Body of pancreas (tissue), 4 donors: ENCODE measurements at places on chromosomes 11 and 22. TPM values are rescaled to one million over a fixed set of nuclear protein-coding genes. Genes with fewer than 3 reads are reported as not detected.

GRCh38 chr11:131822506-131822905 lies 452.1 kb downstream of the NTM start:
- H3K4me3 ChIP-seq: no peak overlapping the region
- H3K27ac ChIP-seq: no peak overlapping the region
- no peaks in the 10 kb centered on the region for H3K27me3 ChIP-seq
- no peak for DNase-seq
- H3K36me3 ChIP-seq: no peaks in the 10 kb centered on the region

GRCh38 chr11:125270711-125271110 lies 106.2 kb downstream of the PKNOX2 start:
- H3K27me3 ChIP-seq: no peaks in the 10 kb centered on the region
- H3K36me3 ChIP-seq: no peaks in the 10 kb centered on the region
- H3K27ac ChIP-seq: no peak overlapping the region
- H3K4me1 ChIP-seq: peaks cover 13% of the 10 kb centered on the region
- DNase-seq: no peak

- DNase-seq: peak; percentile 87
- peak overlapping the region; percentile 74 for H3K27ac ChIP-seq
- H3K4me3 ChIP-seq: peak overlapping the region; percentile 26
- H3K36me3 ChIP-seq: no peaks in the 10 kb centered on the region
- H3K27me3 ChIP-seq: no peaks in the 10 kb centered on the region
Measured at GRCh38 chr11:14380947-14381561, 22.1 kb upstream of the RRAS2 start.

GRCh38 chr11:105448703-105449079 lies 161.2 kb upstream of the GRIA4 start:
- H3K36me3 ChIP-seq: no peaks in the 10 kb centered on the region
- no peak overlapping the region for H3K27ac ChIP-seq
- no peak overlapping the region for H3K4me3 ChIP-seq

GRCh38 chr22:26811647-26811992 lies 154.2 kb downstream of the MIAT start:
- peaks cover 5% of the 10 kb centered on the region for H3K4me1 ChIP-seq
- no peak overlapping the region for H3K4me3 ChIP-seq
- no peaks in the 10 kb centered on the region for H3K27me3 ChIP-seq
- no peak for DNase-seq
- H3K27ac ChIP-seq: no peak overlapping the region

- no peaks in the 10 kb centered on the region for H3K36me3 ChIP-seq
- H3K27me3 ChIP-seq: no peaks in the 10 kb centered on the region
- H3K4me1 ChIP-seq: peaks cover 53% of the 10 kb centered on the region
- peak overlapping the region; percentile 35 for H3K27ac ChIP-seq
Measured at GRCh38 chr11:59009661-59010060, 70.4 kb downstream of the GLYATL1 start.

DNA sequence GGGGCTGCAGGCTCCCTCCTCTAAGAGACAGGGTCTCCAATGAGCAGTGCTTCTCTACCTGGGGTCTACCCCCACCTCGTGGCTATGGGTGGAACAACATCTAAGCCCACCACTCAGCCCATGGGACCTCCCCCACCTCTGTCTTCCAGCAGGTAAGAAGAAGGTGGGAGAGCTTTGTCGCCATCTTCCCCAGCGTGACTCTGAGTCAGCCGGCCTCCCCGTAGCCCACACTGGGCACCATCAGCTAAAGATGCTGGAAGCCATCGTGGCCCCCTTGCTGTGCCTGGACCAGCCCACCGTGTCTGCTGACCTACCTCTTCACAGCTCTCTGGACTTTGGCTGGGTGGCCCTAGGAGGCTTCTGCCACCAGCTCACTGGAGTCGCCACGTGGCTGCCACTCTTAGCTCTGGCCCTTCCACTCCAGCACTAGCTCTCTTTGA lies 944 bp downstream of the C11orf86 start:
- H3K27ac ChIP-seq: no peak overlapping the region
- no peaks in the 10 kb centered on the region for H3K4me1 ChIP-seq
- no peaks in the 10 kb centered on the region for H3K27me3 ChIP-seq
- H3K36me3 ChIP-seq: no peaks in the 10 kb centered on the region
- no peak for DNase-seq

DNA sequence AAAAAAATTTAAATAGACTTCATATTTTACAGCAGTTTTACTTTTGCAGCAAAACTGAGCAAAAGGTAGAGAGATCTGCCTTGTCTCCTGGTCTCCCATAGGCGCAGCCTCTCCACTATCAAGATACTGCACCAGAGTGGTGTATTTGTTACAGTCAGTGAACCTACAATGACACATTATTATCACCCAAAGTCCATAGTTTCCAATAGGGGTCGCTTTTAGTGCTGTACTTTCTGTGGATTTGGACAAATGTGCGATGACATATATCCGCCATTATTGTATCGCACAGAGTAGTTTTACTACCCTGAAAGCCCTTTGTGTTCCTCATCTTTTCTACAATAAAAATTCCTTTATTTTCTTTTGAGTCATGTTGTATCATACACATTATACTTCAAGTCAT lies 153.2 kb upstream of the CCDC179 start:
- no peak overlapping the region for H3K27ac ChIP-seq
- no peaks in the 10 kb centered on the region for H3K36me3 ChIP-seq
- H3K4me1 ChIP-seq: peaks cover 14% of the 10 kb centered on the region
- no peak for DNase-seq

GRCh38 chr11:75445315-75445953 lies 12.4 kb upstream of the KLHL35 start:
- H3K4me1 ChIP-seq: no peaks in the 10 kb centered on the region
- H3K36me3 ChIP-seq: no peaks in the 10 kb centered on the region
- no peaks in the 10 kb centered on the region for H3K27me3 ChIP-seq
- DNase-seq: peak; percentile 71
- H3K4me3 ChIP-seq: no peak overlapping the region

- no peak overlapping the region for H3K4me3 ChIP-seq
- DNase-seq: no peak
- H3K27me3 ChIP-seq: no peaks in the 10 kb centered on the region
- H3K36me3 ChIP-seq: no peaks in the 10 kb centered on the region
Measured at GRCh38 chr11:128580612-128581011, 6.7 kb downstream of the ETS1 start.

GRCh38 chr22:48331266-48331665 lies 1496.4 kb downstream of the BRD1 start:
- no peaks in the 10 kb centered on the region for H3K4me1 ChIP-seq
- H3K27me3 ChIP-seq: no peaks in the 10 kb centered on the region
- H3K27ac ChIP-seq: no peak overlapping the region
- no peaks in the 10 kb centered on the region for H3K36me3 ChIP-seq

DNA sequence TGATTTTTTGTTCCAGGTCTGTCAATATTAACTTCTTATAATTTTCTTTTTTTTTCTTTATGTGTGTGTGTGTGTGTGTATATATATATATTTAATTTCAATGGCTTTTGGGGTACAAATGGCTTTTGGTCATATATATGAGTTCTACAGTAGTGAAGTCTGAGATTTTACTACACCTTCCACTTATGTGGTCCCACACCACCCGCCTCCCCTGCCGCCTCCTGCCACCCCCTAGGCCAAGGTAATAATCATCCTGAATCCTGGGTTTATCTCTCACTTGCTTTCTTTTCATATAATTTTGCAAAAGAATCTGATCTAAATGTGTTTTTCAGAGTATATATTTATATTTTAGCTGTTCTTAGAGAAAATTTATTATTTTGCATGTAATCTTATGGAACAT lies 11.1 kb downstream of the NEAT1 start:
- H3K4me1 ChIP-seq: peaks cover 72% of the 10 kb centered on the region
- H3K27me3 ChIP-seq: no peaks in the 10 kb centered on the region
- DNase-seq: no peak
- peaks cover 5% of the 10 kb centered on the region for H3K36me3 ChIP-seq
- no peak overlapping the region for H3K27ac ChIP-seq
- no peak overlapping the region for H3K4me3 ChIP-seq

- H3K4me1 ChIP-seq: peaks cover 13% of the 10 kb centered on the region
- H3K27ac ChIP-seq: no peak overlapping the region
- no peaks in the 10 kb centered on the region for H3K27me3 ChIP-seq
- no peak overlapping the region for H3K4me3 ChIP-seq
- no peak for DNase-seq
Measured at GRCh38 chr11:35912883-35913624, 30.8 kb upstream of the LDLRAD3 start.

DNA sequence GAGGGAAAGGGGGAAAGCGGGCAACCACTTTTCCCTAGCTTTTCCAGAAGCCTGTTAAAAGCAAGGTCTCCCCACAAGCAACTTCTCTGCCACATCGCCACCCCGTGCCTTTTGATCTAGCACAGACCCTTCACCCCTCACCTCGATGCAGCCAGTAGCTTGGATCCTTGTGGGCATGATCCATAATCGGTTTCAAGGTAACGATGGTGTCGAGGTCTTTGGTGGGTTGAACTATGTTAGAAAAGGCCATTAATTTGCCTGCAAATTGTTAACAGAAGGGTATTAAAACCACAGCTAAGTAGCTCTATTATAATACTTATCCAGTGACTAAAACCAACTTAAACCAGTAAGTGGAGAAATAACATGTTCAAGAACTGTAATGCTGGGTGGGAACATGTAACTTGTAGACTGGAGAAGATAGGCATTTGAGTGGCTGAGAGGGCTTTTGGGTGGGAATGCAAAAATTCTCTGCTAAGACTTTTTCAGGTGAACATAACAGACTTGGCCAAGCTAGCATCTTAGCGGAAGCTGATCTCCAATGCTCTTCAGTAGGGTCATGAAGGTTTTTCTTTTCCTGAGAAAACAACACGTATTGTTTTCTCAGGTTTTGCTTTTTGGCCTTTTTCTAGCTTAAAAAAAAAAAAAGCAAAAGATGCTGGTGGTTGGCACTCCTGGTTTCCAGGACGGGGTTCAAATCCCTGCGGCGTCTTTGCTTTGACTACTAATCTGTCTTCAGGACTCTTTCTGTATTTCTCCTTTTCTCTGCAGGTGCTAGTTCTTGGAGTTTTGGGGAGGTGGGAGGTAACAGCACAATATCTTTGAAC lies 6.8 kb downstream of the MALAT1 start:
- no peak overlapping the region for H3K4me3 ChIP-seq
- H3K36me3 ChIP-seq: peaks cover 12% of the 10 kb centered on the region
- no peaks in the 10 kb centered on the region for H3K27me3 ChIP-seq
- peak overlapping the region; percentile 99 for H3K27ac ChIP-seq

- no peaks in the 10 kb centered on the region for H3K27me3 ChIP-seq
- H3K36me3 ChIP-seq: no peaks in the 10 kb centered on the region
Measured at GRCh38 chr11:107136892-107137291, 118.6 kb upstream of the GUCY1A2 start.

- DNase-seq: no peak
- no peak within 1 kb of the TSS for H3K27ac ChIP-seq
- peaks cover 18% of the 10 kb centered on the region for H3K4me1 ChIP-seq
- no peaks in the 10 kb centered on the region for H3K36me3 ChIP-seq
Measured at GRCh38 chr22:46537225-46537945, at the start of gene CELSR1. Gene CELSR1, minus strand, starts transcription at chr22:46537620. Its CDS starts 450 bp downstream, at chr22:46537170.

GRCh38 chr22:26650722-26651421 lies 6.5 kb upstream of the MIAT start:
- no peaks in the 10 kb centered on the region for H3K27me3 ChIP-seq
- no peak for DNase-seq
- H3K4me1 ChIP-seq: no peaks in the 10 kb centered on the region
- no peaks in the 10 kb centered on the region for H3K36me3 ChIP-seq
- no peak overlapping the region for H3K27ac ChIP-seq

DNA sequence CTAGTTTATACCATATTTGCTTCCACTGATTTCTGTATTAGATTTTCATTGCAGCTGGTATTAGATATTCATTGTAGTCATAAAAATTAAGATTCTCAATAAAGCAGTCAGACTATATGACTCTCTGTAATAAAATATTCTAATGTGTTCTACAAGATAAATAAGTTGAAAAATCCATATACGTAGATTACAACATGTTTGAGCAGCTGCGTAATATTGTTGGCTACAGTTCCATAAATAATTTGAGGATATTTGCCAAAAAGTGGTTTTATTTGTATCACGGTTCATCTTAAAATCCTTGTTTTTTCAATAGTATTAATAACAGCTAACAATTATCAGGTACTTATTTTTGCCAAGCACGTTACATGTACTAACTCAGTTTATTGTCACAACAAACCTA lies 668.6 kb upstream of the CCDC90B start:
- H3K27ac ChIP-seq: no peak overlapping the region
- H3K4me3 ChIP-seq: no peak overlapping the region
- no peak for DNase-seq
- H3K27me3 ChIP-seq: no peaks in the 10 kb centered on the region
- no peaks in the 10 kb centered on the region for H3K36me3 ChIP-seq

GRCh38 chr11:1034456-1035295 lies 1.8 kb downstream of the MUC6 start:
- H3K27me3 ChIP-seq: no peaks in the 10 kb centered on the region
- peak overlapping the region; percentile 81 for H3K27ac ChIP-seq
- H3K36me3 ChIP-seq: no peaks in the 10 kb centered on the region

- DNase-seq: no peak
- H3K27me3 ChIP-seq: no peaks in the 10 kb centered on the region
- no peak overlapping the region for H3K4me3 ChIP-seq
Measured at GRCh38 chr22:19596680-19597398, 72.6 kb upstream of the CLDN5 start.

DNA sequence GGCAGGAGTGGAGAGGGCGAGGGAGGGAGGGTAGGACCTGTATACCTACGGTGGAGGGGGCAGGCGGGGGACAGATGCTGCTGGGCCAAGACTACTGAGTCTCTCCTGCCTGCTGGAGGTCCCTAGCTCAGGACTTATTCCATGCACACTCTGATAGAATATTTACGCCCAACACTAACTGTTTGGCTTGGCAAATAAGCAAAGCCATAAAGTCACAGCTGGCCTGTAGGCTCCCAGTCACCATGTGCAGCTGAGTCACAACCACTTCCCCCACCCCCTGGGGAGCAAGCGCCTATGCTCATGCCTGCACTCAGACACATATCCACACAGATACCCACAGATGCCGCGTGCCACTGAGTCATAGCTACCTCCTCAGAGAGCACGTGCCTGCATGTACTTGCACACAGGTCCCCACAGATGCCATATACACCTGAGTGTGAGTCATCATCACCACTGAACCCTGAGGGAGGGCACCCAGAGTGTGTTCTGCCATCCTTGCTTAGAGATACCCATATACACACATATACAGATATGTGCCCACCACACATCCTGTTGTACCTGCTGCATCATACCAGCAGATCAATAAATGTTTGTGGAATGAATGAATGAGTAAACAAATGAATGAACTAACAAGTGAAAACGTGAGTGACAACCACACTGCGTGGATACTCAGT lies 95.8 kb downstream of the SWAP70 start:
- DNase-seq: peak; percentile 71
- peaks cover 24% of the 10 kb centered on the region for H3K4me1 ChIP-seq
- no peaks in the 10 kb centered on the region for H3K27me3 ChIP-seq
- H3K36me3 ChIP-seq: no peaks in the 10 kb centered on the region

The TRIM22 gene
- total RNA-seq: 18.9 TPM

The CCDC73 gene
- total RNA-seq: 0.26 TPM

The SYTL2 gene
- total RNA-seq: 55.3 TPM

The ADM2 gene
- 8.2 TPM for total RNA-seq

The INS gene
- total RNA-seq: 16,276 TPM

The NRGN gene
- total RNA-seq: not detected

The OR8J1 gene
- total RNA-seq: not detected

The PRDM11 gene
- 7.9 TPM for total RNA-seq

The APLNR gene
- total RNA-seq: 0.66 TPM

The HMOX1 gene
- 32.0 TPM for total RNA-seq

The CD3E gene
- 0.99 TPM for total RNA-seq

The SCN2B gene
- total RNA-seq: under 0.01 TPM

The SNX19 gene
- 245 TPM for total RNA-seq
